Dermis blood vessel endothelial cell (primary cell): ENCODE measurements at places on chromosomes 6 and 20. TPM values are rescaled to one million over a fixed set of nuclear protein-coding genes. Genes with fewer than 3 reads are reported as not detected.

Gene SLC32A1
- 0.05 TPM in 1 of 2 replicates, not detected in the other for total RNA-seq

Gene B3GAT2
- under 0.01 TPM in 1 of 2 replicates, not detected in the other for total RNA-seq

Gene PPP1R16B
- total RNA-seq, result 247 and 304 TPM in 2 replicates

Gene ZCCHC3
- total RNA-seq, result 18.8 and 23.8 TPM in 2 replicates

Gene PERP
- 18.5 and 24.8 TPM in 2 replicates for total RNA-seq

Gene CCM2L
- total RNA-seq, result 31.1 and 35.5 TPM in 2 replicates

Gene HUS1B
- 0.98 and 1.5 TPM in 2 replicates for total RNA-seq

Gene KIZ
- total RNA-seq, result 5.7 and 7.5 TPM in 2 replicates

Gene ADGRF1
- total RNA-seq, result under 0.01 TPM in 1 of 2 replicates, not detected in the other

Gene TRIM38
- total RNA-seq, result 8.9 and 9.9 TPM in 2 replicates

Gene HAO1
- not detected in 2 replicates for total RNA-seq

Gene ERVFRD-1
- total RNA-seq, result under 0.01 and 0.05 TPM in 2 replicates

Gene AFG1L
- total RNA-seq, result 3.4 and 3.7 TPM in 2 replicates

Gene MTG2
- total RNA-seq, result 19.3 and 26.7 TPM in 2 replicates

Gene CST1
- 0.19 TPM in 1 of 2 replicates, not detected in the other for total RNA-seq

Gene MRAP2
- total RNA-seq, result 2.7 and 3.1 TPM in 2 replicates

Gene GPR31
- not detected in 2 replicates for total RNA-seq

Gene KIAA1755
- total RNA-seq, result 0.05 and 0.51 TPM in 2 replicates

Gene WFDC5
- not detected in 2 replicates for total RNA-seq

Gene SLC35F1
- not detected in 2 replicates for total RNA-seq

Gene RFX6
- total RNA-seq, result not detected in 2 replicates

Gene TINAG
- total RNA-seq, result not detected in 2 replicates

Gene SNTA1
- 7.2 and 8.8 TPM in 2 replicates for total RNA-seq

Gene PREX1
- 63.1 and 63.9 TPM in 2 replicates for total RNA-seq

Gene NFKBIL1
- total RNA-seq, result 21.0 and 30.8 TPM in 2 replicates

Gene KHDC1L
- not detected in 2 replicates for total RNA-seq

Gene PANK2
- 63.3 and 77.8 TPM in 2 replicates for total RNA-seq

Gene EPHA7
- under 0.01 TPM in 2 replicates for total RNA-seq

Gene UNC5CL
- 0.14 and 0.17 TPM in 2 replicates for total RNA-seq

Gene RAD21L1
- not detected in 2 replicates for total RNA-seq

Gene TREML2
- total RNA-seq, result not detected in 2 replicates

Gene TTBK1
- total RNA-seq, result 0.05 TPM in 1 of 2 replicates, not detected in the other

Gene FAM209A
- total RNA-seq, result not detected in 2 replicates

Gene GRM1
- 0.05 TPM in 1 of 2 replicates, not detected in the other for total RNA-seq

Gene MEI4
- under 0.01 TPM in 1 of 2 replicates, not detected in the other for total RNA-seq

Gene ISM1
- 0.09 and 0.17 TPM in 2 replicates for total RNA-seq

Gene TOP1
- total RNA-seq, result 21.3 and 49.0 TPM in 2 replicates

Gene LCA5
- 4.6 and 4.9 TPM in 2 replicates for total RNA-seq

Gene AGER
- 0.74 and 0.85 TPM in 2 replicates for total RNA-seq

Gene SH3BGRL2
- 114 and 133 TPM in 2 replicates for total RNA-seq

Gene EDN1
- 247 and 438 TPM in 2 replicates for total RNA-seq

Gene MCM3
- 78.8 and 117 TPM in 2 replicates for total RNA-seq

Gene TNXB
- total RNA-seq, result 4.6 and 4.8 TPM in 2 replicates

Gene PNPLA1
- not detected in 2 replicates for total RNA-seq

Gene ELOVL2
- under 0.01 TPM in 1 of 2 replicates, not detected in the other for total RNA-seq

Gene DPPA5
- total RNA-seq, result not detected in 2 replicates

Gene CLVS2
- not detected in 2 replicates for total RNA-seq

Gene RHAG
- not detected in 2 replicates for total RNA-seq

Gene MOG
- not detected in 2 replicates for total RNA-seq

Gene MKKS
- 6.5 and 11.4 TPM in 2 replicates for total RNA-seq

Gene VNN1
- not detected in 2 replicates for total RNA-seq

Gene PKIB
- 0.19 TPM in 1 of 2 replicates, not detected in the other for total RNA-seq

Gene PRSS16
- 0.14 TPM in 1 of 2 replicates, not detected in the other for total RNA-seq

Gene BANF2
- not detected in 2 replicates for total RNA-seq

Gene PRND
- total RNA-seq, result 0.74 and 2.2 TPM in 2 replicates

Gene C6orf15
- 0.14 TPM in 1 of 2 replicates, not detected in the other for total RNA-seq

Gene BPIFB4
- total RNA-seq, result not detected in 2 replicates

Gene PACSIN1
- total RNA-seq, result not detected in 2 replicates

Gene OPRM1
- total RNA-seq, result not detected in 2 replicates
